ENCODE measurements at places on chromosomes 16 and 17. TPM values are rescaled to one million over a fixed set of nuclear protein-coding genes. Genes with fewer than 3 reads are reported as not detected.

- DNase-seq: no peak
These were observed 281.0 kb downstream of the FTO start for GRCh38 chr16:53984936-53985335.

DNA sequence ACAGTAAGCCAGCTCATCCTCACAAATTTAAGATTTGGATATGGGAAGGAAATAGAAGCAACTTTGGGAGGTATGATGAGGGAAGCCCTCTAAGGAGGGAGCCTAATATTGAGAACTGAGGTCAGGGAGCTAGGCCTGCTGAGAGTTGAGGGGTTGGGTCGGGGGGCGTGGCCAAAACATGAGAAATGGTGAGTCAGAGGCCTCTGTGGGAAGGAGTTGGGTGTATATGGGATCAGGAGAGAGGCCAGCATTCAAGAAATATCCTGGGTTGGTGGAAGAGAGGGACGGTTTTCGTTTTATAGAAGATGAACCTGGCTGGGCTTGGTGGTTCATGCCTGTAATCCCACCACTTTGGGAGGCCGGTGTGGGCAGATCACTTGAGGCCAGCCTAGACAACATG, 48.4 kb downstream of the CLEC16A start:
- DNase-seq: peak; percentile 32

DNA sequence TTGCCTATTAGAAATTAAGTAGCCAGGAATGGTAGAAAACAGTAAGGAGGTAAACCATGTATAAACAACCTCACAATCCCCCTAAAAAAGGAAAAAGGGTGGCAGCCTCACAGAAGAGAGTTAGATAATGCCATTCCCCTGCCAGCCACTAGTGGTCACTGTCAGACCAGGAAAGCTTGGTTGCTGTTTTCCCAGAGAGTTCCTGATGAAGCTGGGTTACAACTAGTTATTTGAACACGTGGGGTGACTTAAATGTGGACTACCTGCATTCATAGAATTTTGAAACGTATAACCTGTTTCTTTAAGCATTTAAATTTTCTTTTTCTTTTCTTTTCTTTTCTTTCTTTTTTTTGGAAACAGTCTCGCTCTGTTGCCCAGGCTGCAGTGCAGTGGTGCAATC, 5.8 kb downstream of the GPRC5C start:
- DNase-seq: peak; percentile 16

- DNase-seq: no peak
These were observed 10.2 kb downstream of the RAB11FIP4 start for GRCh38 chr17:31401456-31402254.

DNA sequence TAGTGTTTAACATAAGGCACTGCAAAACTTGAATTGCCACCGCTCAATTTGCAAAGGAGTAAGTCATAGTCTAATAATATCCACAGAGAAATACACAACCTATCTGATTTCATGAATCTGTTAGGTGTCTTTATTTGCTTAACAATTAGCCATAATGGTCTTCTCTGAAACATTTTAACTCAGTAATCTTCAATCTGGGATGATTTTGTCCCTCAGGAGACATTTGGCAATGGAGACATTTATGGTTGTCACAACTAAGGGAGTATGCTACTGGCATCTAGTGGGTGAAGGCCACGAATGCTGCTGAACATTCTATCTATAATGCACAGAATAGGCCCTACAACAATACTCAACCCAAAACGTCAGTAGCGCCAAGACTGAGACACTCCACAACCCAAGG, 4.3 kb downstream of the UBE2G1 start:
- peak; percentile 7 for DNase-seq

- DNase-seq: peak; percentile 73
These were observed 45.6 kb downstream of the CYB5B start for GRCh38 chr16:69469807-69470561.

DNA sequence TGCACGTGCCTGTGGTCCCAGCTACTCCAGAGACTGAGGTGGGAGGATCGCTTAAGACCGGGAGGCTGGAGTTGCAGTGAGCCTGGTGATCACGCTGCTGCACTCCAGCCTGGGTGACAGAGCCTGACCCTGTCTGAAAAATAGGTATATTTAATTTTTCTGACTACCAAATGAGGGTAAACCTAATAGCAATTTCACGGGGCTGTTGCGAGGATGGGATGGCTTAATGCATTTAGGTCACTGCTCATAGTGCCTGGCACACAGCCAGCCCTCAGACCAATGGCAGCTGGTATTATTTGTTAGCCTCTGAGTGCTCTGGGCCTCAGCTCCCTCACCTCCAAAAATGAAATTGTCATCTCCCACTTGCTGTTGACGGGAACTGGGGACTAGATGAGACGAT, 5.9 kb upstream of the CDIP1 start:
- DNase-seq: no peak

Gene MMP15
- total RNA-seq: 24.2 TPM

Gene SMIM36
- not detected for total RNA-seq
